ENCODE measurements at places on chromosomes 3 and 15. TPM values are rescaled to one million over a fixed set of nuclear protein-coding genes. Genes with fewer than 3 reads are reported as not detected.
A peak's percentile ranks its signal among the peaks of the same experiment; 100 is the strongest.

- no peak for DNase-seq
These were observed 852.0 kb downstream of the FHIT start for GRCh38 chr3:60399292-60399691.

GRCh38 chr15:50050986-50051743 is 67.9 kb downstream of the ATP8B4 start:
- peak; percentile 8 for DNase-seq

DNA sequence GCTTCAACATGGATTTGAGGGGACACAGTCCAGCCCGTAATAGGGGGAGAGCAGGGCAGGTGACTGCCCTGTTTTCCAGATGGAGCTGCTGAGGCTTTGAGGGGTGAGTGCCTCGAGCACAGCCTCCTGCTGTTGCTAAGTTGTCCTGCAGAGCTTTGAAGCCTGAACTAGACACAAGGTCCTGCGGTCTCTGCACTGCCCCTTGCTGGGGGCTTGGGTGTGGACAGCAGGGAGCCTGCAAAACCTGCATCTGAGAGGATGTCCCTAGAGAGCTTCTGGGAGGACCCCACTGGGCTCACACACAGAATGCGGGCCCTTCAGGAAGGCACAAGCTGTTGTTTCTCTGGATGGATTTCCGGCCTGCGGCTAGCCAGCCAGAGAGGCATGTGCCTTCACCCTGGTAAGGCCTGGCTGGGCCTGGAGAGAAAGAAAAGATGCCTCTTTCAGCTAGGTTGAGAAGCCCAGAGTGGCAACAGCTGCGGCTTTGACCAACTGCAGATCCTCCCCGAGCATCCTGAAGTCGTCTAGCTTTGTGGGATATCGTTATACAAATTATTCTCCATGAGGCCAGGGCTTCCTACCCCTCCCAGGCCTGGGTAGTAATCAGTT is 226.2 kb downstream of the SLCO3A1 start:
- no peak for DNase-seq

GRCh38 chr3:154122912-154123559 is 1.8 kb downstream of the ARHGEF26 start:
- peak; percentile 23 for DNase-seq

GUCA1C gene
- not detected for total RNA-seq
